Epithelial cell of esophagus (primary cell): ENCODE measurements at places on chromosomes 11 and 22.

DNA sequence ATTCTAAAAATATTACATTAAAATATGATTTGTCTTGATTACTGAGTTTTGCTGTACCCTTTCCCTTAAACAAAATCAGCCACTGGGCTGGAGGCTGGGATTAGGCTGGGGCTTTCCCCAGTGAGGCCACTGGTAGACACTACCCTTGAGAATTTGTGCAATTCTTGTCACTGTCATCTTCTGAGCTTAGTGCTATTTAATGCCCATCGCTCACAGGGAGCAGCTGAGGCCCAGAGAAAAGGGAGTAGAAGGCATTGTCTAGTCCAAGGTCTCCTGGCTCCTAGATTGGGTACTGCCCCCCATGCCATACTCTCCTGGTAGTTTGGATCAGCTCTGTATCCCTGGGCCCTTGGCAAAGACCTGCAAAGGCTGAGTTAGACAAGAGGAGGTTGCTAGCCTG, 6.7 kb downstream of the CHRM1 start:
- no peak for DNase-seq

- no peak for DNase-seq
Observed at GRCh38 chr11:17640493-17641164, 78.7 kb upstream of the MYOD1 start.

DNA sequence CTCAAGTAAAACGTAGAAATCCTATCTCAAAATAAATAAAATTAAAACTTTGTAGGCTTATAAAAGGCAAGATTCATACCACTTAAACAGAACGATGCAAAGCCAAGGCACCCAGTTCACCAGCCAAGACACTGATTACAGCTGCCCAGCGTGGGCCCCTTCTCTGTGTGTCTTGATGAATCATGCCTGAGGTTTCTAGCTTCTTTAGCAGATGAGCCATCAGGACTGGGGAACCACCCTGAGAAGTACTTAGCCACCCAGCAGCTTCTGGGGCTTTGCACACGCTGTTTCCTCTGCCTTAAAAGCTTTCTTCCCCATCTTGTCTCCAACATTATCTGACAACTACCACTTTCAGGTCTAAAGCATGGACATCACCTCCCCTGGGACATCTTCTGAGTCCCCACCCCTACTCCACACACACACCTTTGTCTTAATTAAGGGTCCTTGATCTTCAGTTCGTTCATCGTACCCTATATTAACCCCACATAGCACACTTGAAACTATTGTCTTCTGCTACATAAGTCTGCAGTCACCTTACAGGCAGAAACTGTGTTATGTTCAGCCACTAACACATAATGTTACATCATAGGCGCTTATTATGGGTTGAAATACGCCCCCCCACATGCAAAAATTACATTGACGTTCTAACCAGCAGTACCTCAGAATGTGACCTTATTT, 8.7 kb upstream of the LAYN start:
- peak; percentile 97 for DNase-seq

- no peak for DNase-seq
Observed at GRCh38 chr22:39181778-39182177, 29.3 kb upstream of the CBX7 start.

- peak; percentile 80 for DNase-seq
Observed at GRCh38 chr11:64385945-64386704, 27.2 kb downstream of the RPS6KA4 start.
